Progenitor cell of endocrine pancreas (in vitro differentiated cells): ENCODE measurements at places on chromosomes 2 and 18.

DNA sequence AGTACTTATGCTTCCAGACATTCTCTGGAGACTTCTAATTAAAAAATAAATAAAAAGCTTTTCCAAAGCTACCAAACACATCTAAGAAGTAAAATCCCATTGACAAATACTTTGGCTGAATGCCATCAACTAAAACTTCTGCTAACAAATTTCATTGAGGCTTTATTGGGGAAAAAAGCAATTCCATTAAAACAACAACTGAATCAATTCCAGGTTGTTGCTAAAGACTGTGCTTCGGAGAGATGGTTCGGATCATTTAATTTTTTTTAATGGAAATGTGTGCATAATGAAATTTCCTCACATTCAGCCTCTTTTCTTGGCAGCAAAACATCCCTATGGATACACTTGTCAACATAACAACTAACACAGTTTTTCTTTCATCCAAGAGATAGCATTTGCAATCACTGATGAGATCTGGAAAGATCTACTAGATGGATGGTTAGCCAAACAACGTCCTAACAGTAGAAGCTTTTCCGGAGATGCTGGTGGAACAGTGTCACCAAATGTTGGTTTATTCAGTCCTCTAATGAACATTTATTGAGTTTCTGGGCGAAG lies 446.1 kb upstream of the FAM98A start:
- DNase-seq, result no peak

- DNase-seq, result no peak
These were observed 4.6 kb downstream of the CDCA7 start for GRCh38 chr2:173359231-173359630.

- DNase-seq, result no peak
These were observed 333.7 kb downstream of the AGAP1 start for GRCh38 chr2:235827585-235827992.

DNA sequence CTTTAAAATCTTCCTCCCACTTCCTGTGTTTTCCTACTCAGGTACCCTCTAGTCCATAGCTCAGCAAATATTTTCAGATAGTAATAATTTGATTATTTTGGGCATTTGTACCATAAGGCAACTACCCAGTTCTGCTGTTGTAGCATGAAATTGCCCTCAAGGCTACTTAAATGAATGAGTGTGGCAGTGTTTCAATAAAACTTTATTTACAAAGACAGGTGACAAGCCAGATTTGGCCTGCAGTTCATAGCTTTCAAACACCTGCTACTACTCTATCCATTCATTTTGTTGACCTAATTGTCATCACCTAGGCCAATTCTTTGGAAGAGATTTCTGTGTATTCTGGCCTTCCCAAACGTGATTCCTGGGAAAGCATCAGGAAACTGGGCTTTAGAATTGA lies 28.9 kb downstream of the NYAP2 start:
- no peak for DNase-seq

- no peak for DNase-seq
These were observed 3.0 kb upstream of the GLI2 start for GRCh38 chr2:120732506-120733237.

DNA sequence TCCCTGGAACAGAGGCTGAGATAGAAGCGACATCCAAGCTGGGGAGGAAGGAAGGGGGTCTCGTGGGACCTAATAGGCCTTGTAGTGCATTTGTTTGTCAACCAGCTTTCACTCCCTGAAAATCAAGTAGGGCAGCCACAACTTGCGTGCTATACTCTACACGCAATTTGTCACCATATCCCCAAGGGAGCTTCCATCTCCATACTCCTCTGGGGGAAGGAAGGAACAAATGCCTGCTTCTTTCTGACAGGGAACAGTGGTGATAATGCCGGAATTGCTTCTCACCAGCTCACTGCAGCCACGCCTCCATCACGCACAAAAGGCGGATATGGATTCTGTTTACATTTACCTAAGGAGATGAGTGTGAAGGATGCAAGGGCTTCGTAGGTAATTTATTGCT lies 213.4 kb downstream of the TMEM163 start:
- no peak for DNase-seq

GRCh38 chr2:237143118-237143517 lies 57.4 kb downstream of the COPS8 start:
- DNase-seq, result no peak

- DNase-seq, result no peak
These were observed 853.9 kb downstream of the NRXN1 start for GRCh38 chr2:50178050-50178449.

- DNase-seq, result no peak
These were observed 18.7 kb downstream of the CASP8 start for GRCh38 chr2:201279079-201279478.

- DNase-seq, result no peak
These were observed 2.5 kb downstream of the PID1 start for GRCh38 chr2:229268626-229269025.

DNA sequence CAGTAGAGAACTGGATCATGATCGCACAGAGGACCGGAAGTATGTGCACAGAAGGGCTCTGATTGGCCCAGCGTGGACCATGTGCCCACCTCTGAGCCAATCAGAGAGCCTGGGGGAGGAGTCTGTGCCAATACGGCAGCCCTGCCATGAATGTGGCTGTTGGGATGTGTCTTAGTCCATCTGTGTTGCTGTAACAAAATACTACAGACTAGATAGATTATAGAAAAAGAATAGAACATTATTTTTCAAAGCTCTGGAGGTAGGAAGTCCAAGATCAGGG lies 132.0 kb downstream of the NDUFA10 start:
- no peak for DNase-seq

DNA sequence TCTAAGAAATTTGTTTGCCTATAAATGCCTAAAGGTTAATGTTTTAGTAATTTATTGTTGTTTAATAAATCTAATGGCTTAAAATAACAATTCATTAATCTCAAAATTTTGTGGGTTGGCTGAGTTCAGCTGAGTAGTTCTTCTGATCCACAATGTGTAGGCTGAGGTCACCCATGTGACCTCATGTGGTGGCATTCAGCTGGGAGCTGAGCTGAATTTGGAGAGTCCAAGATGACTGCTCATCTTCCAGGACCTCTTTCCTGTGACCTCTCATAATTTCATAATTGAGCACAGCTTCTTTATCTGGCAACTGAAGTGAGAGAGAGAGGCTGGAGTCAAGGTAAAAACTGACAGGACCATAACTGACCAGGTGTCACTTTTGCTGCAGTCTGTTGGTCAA lies 132.4 kb downstream of the TXNL1 start:
- no peak for DNase-seq

- DNase-seq, result no peak
These were observed 469.6 kb upstream of the MYT1L start for GRCh38 chr2:2800697-2801096.

- DNase-seq, result no peak
These were observed 533.5 kb upstream of the NRP2 start for GRCh38 chr2:205148755-205149154.

DNA sequence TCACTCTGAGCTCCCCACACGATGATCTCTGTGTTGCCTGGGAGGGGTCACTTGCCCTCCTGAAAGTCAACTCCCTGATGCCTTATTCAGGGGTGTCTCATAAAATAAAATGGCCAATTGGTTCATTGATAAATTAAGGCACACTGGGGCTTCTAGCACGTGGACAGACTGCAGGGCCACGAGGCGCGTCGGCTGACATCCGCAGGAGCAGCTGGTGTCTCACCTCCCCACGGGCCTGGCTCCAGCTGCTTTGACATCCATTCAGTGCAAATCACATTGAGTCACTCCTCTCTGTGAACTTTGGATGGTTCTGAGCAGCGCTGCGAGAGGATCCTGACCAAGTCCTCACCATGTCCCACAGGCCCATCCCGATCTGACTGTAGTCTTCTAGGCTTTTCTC lies 4.6 kb upstream of the ST8SIA3 start:
- DNase-seq, result no peak

DNA sequence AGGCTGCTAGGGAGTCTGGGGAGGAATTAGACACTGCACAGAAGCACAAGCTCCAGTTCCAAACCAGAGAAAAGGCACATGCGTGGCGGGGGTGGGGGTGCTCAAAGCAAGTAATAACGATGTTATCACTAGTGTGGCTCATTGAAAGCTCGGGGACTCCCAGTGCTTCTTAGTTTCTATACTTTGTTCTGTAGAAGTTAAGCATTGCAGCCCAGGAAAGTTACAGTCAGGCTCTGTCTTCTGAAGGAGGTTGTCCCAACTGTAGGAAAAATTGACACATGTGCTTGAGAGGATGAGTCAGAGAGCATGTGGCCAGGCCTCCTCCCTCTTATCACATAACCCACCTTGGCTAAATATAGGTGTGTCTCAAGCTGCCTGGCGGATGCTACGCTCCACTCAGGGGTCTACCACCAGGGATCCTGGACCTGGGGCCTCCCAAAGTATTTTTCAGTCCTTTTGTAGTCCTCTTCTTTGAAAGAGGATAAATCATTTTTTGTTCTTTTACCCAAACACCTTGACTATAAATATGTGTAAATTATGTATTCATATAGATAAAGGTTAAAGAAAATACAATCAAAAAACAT lies 3.8 kb downstream of the GALNT5 start:
- no peak for DNase-seq

- no peak for DNase-seq
These were observed 177.3 kb upstream of the SPOPL start for GRCh38 chr2:138324068-138324771.
